ENCODE measurements at places on chromosomes 5 and 9.
A peak's percentile ranks its signal among the peaks of the same experiment; 100 is the strongest.

DNA sequence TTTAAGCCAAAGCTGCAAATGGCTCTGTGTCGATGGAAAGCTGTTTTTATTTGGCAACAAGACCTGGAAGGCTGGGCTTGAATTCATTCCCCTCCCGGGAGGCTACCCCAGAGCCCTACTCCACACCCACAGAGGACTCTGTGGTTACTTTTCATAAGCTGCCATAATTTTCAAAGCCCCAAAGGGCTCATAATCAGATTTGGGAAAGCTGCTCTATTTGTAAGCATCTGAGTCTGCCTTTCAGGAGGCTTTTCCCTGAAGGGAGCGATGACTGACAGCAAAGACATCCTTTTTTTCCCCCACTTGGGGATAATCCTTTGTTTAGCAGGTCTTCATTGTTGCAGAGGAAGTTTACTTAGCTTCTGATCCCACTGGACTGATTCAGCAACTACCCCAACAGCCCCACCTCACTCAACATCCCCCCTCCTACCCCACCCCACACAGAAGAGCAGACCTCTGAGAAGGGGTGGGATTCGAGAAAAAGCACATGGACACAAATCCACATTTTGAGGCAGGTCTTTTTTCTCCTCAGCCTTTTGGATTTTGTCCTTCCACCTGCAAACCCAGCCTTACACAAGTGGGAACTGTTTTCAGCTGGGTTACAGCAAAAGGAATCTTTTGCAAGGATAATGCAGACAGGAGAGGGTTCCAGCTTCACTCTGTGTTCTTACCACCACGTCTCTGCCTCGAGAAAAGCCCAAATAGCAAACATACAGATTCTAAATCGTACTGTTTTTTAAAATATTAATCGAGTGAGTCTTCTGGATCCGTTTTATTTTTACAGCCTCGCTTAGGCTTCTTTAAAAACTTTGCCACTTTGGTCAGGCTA, 244.4 kb upstream of the TUT7 start:
- no peak for DNase-seq

DNA sequence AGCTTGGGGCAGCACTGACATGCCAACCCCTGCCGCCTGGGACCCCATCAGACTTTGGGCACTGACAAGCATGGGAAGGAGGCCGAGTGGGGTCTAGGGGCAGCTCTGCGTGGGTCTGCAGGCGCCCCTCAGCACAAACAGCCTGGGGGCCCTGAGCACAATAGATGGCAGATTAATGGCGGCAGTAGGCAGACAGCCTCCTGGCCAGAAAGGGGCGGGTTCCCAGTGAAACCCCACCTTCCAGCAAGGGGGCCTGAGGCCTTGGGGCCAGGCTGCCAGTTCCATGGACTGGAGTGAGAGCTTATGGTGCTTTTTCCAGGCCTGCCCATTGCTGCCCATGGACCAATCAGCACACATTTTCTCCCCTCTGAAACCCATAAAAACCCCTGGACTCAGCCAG, 2031.2 kb downstream of the EFNA5 start:
- DNase-seq: no peak

DNA sequence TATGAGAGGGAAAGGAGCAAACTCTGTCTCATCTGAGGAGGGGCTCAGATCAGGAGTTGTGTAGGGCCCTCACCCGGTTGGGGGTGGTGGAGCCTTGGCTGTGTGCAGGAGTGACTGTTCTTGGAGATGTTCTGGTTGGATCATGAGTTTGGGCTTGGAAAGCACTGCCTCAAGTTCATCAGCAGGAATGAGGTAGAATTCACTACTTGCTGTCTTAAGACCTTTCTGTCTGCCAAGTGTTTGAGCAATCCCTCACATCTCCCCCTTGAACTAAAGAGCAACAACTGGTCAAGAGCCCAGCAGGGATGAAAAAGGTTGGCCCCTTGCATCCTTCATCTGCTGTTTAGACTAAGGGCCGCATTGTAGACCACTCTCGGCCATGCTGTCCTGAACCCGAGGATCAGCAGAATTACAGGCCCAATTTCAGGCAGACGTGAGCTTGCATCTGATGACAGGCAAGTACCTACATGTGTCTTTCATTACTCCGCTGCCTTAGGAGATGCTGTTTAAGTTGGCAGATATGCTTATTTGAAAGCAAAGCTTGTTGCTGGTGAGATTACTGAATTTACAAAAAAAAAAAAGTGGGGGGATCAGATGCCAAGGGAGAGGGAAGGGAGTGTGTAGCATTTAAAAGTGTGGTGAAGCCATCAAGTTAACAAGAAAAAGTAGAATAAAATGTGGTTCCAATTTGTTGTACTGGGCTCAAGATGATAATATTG, 36.4 kb downstream of the PIK3R1 start:
- DNase-seq: no peak

DNA sequence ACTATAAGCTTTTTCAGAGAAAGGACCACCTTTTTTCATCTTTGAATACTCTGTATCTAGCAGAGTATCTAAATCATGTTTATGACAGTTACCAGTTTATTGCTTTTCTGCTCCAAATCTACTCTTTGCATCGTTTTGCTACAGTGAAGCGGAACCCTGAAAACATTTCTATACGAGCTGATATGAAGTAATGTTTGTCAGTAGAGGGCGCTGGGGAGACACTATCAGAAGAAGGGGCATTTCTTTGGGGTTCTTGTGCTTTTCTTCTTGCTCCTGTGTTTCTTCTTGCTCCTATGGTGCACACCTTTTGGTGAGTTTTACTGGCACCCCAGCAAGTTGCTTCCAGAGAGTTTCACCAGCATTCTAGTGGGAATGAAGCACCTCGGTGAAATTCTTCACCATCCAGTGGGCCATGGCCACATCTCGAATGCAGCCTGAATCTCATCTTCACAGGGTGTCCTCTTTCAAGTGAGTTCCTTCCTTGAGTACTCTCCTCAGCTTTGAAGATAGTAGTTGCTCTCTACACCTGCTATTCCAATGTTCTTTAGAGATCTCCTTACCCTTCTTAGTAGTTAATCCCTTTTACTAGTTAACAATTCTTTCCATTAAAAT, 98.4 kb downstream of the FGF1 start:
- DNase-seq: no peak

- peak; percentile 35 for DNase-seq
Measured at GRCh38 chr9:114047717-114048116, 30.4 kb downstream of the AMBP start.

GRCh38 chr5:109030360-109031143, 282.9 kb downstream of the FER start:
- DNase-seq: no peak

GRCh38 chr5:116632890-116633289, 58.3 kb upstream of the SEMA6A start:
- no peak for DNase-seq

GRCh38 chr5:22649074-22649473, 204.1 kb downstream of the CDH12 start:
- no peak for DNase-seq

DNA sequence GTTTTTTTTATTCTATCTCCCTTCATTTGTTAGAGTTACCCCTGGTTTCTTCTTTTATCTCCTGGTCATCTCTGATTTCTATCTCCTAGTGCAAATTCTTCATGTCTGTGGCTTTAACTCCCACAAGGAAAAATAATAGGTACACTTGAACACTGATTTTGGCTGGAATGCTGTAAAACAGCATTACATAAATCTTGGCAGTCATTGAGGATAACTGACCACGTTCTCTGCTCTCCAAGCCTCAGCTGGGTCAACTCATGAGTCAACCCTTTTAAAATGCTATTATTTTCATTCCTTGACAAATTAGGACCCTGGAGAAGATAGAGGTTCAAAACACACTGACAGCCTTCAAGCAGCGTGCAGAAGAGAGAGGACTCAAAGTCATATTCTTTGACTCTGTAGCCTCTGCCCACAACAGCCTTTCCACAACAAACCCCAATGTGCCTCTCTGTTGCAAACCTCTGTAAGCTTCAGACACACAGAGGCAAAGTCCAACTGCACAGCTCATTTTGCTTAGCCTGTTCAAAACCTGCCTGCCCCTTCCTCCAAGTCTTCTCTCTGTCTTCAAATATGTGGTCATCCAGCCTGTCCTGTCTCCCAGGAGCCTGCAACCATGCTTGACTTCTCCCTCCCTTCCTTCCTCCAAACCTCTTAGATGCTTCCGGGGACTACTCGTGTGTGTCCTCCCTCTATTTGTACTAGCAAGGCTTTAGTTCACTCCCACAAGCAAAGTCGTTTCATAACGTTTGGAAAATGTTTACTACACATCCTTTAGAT, 398.4 kb downstream of the MED10 start:
- DNase-seq: no peak

DNA sequence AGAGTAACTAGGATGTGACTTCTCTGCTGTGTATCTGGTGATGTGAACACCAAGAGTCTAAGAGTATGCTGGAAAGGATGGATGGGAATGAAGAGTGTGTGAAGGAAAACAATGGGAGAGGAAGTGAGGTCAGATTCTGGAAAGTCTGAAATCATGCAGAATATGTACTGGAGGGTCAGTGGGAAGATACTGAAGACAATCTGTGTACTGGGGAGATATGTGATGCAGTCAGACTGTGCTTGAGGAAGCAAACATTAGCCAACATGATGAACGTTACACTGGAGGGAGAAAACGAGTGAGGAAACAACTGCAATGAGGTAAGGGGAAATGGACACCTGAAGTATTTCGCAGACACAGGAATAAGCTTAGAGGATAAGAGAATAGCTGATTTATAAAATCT, 105.7 kb downstream of the NR3C1 start:
- no peak for DNase-seq

- DNase-seq: peak; percentile 66
Measured at GRCh38 chr9:101705135-101705661, 33.2 kb downstream of the GRIN3A start.

DNA sequence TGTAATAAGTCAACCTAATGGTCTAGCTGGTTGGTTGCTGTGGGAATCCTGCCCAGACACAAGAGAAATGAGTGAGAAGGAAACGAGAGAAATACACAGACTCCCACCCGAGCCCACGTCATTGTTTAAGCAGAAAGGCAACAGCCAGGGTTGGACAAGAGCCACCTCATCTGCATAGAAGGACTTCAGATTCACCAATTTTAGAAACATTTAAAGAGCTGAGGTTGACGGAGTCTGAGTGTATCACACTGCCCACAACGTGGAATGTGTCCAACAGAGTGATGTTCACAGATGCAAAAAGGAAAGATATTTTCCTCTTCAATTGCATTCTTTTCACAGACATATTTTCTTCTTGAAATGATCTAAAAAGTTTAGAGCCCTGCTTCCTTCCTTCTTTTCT, 349.5 kb downstream of the AGTPBP1 start:
- no peak for DNase-seq

Data from activated CD8-positive, alpha-beta memory T cell treated with anti-CD3 and anti-CD28 coated beads for 24 hours (primary cell).